Activated CD4-positive, CD25-positive, alpha-beta regulatory T cell (primary cell): ENCODE measurements at places on chromosomes 2 and 18.

DNA sequence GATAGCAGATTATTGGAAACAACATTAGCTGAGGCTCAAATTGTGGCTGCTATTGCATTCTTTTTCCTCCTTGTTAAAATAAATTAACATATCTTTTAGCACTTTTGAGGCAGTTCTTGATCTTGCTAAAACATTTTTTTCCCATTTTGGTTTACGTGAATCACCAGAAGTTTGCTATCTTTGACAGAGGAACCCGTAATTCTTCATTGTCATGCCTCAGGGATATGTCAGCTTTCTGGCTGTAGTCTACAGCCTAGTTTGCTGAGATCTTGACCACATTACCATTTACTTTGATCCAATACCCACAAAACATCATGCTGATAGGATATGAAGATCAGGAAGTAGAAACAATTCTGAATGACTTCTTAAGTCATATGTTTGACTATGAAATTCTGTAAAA is 25.1 kb upstream of the FANCL start:
- no peak for DNase-seq

DNA sequence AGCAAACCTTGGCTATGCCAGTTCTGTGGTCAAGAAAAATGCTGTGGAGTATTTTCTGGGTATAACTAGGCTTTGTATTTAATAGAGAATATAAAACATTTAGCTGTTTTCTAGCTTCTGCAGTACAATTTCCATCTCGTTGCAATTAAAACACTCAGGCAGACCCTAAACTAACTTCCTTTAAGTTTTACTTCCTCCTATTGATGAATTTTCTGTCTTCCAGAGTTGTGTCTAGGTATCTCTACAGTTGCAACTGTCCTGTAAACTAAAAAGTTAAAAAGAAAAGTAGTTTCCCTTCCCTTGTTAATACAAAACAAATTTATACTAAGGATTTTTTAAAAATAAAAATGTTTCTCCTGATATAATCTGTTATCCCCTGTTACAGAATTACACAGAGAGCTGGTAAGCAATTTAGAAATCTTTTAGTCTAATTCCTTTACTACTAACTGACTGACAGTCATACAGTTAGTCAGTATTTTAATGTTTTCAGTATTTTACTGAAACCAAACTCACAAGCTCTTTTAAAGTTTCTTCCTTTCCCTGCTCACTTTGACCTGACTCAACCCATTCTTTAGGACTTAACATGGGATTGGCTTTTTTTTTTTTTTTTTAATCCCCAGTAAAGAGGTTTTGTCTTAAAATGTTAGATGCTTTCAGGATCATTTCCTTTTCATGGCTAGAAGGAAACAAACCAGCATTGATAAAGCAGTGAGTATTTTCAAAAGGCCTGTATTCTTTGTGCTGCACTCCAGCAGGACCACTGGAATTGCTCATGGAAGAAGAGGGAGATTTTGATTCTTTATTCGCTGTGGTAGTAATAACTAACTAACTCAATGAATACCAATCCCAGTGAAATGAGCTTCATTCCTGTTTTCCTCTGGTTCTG is 22.9 kb downstream of the ITGAV start:
- no peak for DNase-seq

DNA sequence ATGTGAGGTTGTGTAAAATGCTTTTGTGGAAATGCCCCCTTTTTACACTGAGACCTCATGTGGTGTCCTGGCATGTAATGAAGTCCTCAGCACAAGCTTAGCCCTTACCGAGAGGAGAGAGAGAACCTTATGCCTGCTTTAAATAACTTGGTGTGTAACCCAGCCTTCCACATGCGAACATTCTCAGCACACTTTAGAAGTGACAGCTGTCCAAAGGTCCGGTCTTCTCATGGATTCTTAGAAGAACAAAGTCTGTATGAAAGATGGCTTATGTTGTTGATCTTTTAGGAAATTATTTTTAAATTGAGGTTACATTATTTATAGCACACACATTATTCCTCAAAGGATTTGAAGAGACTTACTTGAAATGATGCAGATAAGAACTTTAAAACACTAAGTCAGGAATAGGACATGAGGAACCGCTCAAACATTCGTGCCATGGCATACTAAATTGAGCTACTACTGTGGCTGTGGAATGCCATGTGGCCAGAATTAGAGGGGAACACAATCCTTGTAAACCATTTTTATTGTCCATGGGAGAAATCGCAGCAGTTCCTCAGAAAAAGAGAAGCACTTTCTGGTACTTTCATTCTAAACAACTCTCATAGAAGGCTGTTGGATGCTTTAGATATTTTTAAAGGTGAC is 79.6 kb downstream of the WDSUB1 start:
- no peak for DNase-seq

DNA sequence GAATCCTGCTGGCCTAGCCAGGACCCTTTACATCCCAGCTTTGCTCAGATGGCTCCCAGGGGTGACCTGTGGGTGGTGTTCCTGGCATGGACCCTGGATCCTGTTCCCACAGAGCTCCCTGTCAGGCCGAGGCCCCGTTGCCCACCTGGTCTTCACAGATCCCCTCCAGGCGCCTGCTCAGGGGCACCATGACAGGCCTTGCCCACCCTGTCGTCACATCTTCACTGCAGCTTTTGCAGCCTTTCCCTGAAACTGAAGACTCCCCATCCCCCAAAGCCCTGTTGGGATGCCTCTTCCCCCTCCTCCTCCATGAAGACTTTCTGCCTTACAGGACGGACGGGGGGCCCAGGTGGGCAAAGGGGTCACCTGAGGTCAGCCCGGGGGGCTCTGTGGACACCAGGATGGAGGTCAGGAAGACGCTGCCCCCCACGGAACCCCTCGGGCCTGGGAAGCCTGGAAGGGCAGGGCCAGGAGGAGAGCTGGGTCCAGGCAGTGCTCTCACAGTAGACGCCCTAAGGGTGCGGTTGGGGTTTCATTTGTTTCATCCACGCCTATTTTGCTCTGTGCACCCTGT is 13.0 kb upstream of the KIF1A start:
- DNase-seq, result no peak

DNA sequence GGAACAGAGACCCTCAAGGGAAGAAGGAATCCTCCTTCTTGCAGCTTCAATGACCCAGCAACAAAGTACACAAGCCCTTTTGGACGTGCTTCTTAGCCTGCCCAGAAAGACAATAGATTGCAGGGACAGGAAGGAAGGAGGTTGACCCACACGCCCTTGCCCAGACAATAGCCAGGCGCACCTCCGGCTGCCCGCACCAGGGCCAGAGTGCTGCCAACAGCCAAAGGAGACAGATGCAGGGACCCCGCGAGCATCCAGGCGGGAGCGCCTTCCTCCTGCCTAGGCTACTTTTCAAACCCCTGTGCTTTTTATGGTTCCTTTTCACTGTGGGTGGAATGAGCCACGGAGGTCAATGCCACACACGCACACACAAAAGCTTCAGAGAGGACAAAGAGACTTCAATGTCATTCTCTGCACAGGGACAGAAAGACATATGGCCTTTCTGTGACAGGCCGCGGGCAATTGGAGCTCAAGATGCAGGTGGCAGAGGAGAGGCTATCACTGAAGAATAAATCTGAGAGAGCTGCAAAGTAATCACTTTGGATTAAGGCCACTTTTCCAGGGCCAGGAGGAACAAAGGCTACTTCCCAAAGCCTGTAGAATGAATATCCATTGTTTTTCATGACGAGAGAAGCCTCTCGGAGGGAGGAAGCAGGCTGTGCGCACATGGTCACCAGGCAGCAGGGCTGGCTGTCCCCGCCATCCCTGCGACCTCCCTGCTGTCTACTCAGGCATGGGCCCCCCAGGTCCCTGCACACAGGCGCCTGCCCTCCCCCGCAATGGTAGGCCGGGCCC is 300.6 kb downstream of the EIPR1 start:
- no peak for DNase-seq

- DNase-seq, result no peak
Observed at GRCh38 chr2:76825140-76825970, 696.8 kb downstream of the LRRTM4 start.

- DNase-seq, result no peak
Observed at GRCh38 chr2:124983595-124983994, 958.5 kb downstream of the CNTNAP5 start.

- no peak for DNase-seq
Observed at GRCh38 chr2:38464971-38465788, 88.1 kb upstream of the ATL2 start.

- DNase-seq, result no peak
Observed at GRCh38 chr2:206824087-206824618, 58.7 kb downstream of the FASTKD2 start.

DNA sequence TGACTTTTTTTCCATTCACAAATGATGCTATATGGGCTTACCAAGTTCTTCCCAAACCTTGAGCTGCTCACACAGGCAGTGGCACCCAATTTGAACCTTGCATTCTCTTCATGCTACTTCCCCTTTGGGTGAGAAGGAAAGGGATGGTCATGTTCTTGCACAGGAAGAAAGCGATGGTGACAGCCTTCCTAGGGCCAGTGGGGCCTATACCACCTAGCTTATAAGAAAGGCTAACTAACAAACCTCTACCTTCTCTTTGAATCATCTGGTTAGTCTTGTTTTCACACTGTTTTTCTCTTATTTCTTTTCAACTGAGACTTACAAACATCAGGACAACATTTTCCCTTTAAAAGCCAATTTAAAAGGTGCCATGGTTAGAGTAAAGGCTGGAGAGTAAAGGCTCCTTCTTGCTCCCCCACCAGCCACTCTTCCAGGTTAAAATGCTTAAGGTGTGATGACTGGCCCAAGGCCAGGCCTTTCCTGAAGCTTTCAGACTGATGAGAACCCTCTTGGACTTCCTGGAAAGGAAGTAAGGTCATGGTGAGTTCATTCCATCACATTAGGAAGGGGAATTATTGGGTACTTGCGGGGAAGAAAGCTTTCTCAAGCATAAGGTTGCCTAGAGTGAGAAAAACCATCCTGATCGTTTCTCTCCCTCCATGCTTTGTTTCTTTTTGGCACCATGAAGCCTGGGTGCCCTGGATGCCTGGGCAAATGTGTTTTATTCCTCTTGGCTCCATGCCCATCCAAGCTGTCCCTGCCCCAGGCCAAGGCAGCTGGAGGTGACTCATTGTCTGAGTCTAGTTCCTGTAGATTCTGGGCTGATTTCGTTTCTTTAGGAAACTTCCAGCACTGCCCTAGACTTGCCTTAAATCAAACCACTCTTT is 41.4 kb upstream of the ITGB6 start:
- DNase-seq, result no peak

DNA sequence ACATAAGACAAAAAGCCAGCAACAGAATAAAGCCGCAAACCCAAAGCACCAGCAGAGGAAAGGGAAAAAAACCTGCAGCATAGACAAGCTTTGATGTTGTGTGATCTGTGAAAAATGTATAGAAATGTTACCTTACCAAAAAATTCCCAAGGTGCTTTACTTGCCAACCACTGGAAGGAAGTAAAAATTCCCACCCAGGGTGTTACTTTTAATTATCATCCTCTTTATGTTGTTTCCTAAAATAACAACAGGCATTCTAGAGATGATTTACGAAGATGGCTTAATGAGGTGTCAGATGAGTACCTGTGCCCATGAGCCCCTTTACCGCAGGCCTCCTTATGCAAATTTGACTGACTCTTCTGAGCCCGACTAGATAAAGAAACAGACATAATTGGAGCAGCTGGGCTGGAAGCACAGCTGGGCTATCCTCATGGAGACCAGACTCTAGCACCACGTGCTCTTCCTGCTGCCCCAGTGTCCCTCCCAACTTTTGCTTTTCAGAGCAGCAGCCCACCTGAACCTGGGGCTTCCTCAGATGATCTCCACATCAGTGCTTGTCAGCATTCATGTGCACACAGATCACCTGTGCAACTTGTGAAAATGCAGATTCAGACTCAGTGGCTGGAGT is 41.5 kb downstream of the SRSF7 start:
- no peak for DNase-seq

GRCh38 chr2:41926614-41927580 is 120.9 kb upstream of the PKDCC start:
- no peak for DNase-seq

DNA sequence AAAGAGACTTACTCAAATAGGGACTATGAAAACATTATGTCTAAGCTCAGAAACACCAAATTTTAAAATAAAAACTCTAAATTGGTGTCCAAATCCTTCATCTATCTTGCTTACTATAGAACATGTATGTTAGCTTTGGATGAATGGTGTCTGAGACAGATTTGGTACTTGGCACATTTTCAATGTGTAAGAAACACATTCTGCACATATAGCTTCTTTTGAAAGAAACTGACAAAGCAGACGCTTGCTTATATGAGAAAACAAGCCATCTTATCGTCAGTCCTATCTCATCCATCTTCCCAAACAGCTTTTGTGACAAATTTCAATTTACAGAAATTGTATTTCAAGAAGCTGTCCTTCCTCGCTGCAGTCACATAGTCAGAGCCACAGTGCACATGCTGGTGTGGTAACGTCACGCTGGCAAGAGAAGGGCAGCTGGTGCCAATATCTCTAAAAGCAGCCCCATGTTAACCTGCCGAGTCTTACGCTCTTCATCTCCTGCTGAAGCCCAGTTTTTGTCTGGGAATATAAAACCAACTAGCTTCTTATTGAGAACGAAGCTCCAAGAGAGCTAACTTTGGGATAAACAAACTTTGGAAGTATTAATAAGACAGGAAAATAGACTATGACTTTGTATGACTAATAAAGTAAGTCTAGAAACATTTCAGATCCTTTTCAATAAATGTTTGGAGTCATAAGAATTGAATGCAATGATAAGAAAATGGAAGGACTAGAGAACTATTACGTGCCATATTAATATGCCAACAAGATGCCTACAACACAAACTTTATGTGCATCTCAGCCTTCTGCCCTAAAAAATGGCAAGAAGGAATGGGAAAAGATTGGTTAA is 74.9 kb upstream of the TFCP2L1 start:
- no peak for DNase-seq

- DNase-seq, result no peak
Observed at GRCh38 chr2:216934623-216935022, 74.8 kb upstream of the TNP1 start.

- no peak for DNase-seq
Observed at GRCh38 chr2:98454073-98454472, 9.4 kb downstream of the INPP4A start.

GRCh38 chr18:3129053-3129864 is 90.5 kb downstream of the MYOM1 start:
- peak; percentile 53 for DNase-seq

- DNase-seq, result no peak
Observed at GRCh38 chr2:170885130-170885791, 43.8 kb upstream of the GORASP2 start.

GRCh38 chr2:134195341-134195740 is 58.5 kb upstream of the MGAT5 start:
- DNase-seq, result no peak

DNA sequence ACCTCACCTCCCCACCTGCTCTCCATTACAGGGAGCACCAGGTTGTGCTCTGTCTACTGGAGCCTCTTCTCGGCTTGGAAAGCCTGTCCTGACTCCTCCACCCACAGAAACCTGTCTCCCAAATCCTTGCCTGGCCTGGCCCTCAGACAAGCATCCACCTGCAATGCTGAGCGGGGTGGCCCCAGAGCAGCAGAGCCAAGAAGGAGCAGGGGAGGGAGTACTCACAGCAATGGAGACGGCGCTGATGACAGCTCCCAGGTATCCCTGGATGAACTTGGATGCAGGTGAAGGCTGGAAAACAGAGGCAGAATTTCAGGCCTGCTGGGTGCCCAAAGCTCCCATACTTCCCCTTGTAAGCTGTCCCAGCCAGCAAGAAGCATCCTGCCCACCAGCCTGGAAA is 72.8 kb downstream of the SFXN5 start:
- no peak for DNase-seq

GRCh38 chr2:185404578-185404977 is 334.0 kb upstream of the FSIP2 start:
- DNase-seq, result no peak
